Sigmoid colon (tissue), 7 donors: ENCODE measurements at places on chromosomes 4 and X. TPM values are rescaled to one million over a fixed set of nuclear protein-coding genes. Genes with fewer than 3 reads are reported as not detected.

The CXXC4 gene
- 4.3 TPM for total RNA-seq

DNA sequence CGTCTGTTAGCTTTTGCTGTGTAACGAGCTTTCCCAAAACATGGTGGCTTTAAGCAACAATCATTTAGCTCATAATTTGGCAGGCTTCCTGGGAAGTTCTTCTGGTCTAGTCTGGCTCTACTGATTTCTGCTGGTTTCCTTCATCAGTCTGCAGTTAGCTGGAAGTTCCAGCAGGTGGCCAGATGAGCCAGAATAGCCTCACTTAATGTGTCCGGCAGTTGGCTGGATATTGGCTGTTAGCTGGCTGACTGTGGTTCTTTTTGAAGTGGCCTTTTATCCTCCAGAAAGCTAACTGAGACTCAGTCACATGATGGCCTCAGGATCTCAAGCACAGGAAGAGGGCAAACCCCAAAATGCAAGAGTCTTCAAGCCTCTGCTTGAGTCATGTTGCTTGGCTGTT, 34.9 kb downstream of the FTHL17 start:
- no peak overlapping the region for H3K27ac ChIP-seq
- H3K4me3 ChIP-seq: no peak overlapping the region
- H3K27me3 ChIP-seq: no peaks in the 10 kb centered on the region
- H3K4me1 ChIP-seq: no peaks in the 10 kb centered on the region

- no peaks in the 10 kb centered on the region for H3K27me3 ChIP-seq
- no peak overlapping the region for H3K4me3 ChIP-seq
- H3K36me3 ChIP-seq: no peaks in the 10 kb centered on the region
- no peak overlapping the region for H3K27ac ChIP-seq
- peaks cover 19% of the 10 kb centered on the region for H3K4me1 ChIP-seq
Observed at GRCh38 chr4:26044524-26044923, 130.5 kb downstream of the SMIM20 start.

GRCh38 chr4:87391576-87392054, 627 bp upstream of the HSD17B11 start:
- no peaks in the 10 kb centered on the region for H3K27me3 ChIP-seq
- peaks cover 28% of the 10 kb centered on the region for H3K4me1 ChIP-seq
- peak overlapping the region; percentile 88 for H3K27ac ChIP-seq
- DNase-seq: no peak

The FMR1NB gene
- not detected for total RNA-seq

DNA sequence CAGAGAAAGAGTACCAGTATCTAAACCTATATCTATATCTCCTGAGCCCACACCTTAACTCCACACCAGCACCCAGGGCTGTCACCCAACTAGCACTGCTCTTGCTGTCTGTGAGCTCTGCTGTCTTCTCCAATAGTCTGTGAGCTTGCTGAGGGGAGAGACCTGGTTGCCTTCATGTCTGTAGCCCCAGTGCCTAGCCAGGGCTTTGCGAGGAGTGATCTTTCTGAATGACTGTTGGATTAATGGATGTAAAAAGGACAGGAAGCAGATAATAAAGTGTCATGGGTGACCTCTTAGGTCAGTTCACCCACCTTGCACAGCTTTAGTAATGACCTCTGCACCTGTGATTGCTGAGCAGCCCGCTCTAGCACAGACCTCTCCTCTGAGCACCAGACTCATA, 30.5 kb downstream of the CNGA2 start:
- DNase-seq: no peak
- no peaks in the 10 kb centered on the region for H3K4me1 ChIP-seq
- H3K36me3 ChIP-seq: no peaks in the 10 kb centered on the region
- H3K4me3 ChIP-seq: no peak overlapping the region

The SLC25A53 gene
- total RNA-seq: 14.7 TPM

DNA sequence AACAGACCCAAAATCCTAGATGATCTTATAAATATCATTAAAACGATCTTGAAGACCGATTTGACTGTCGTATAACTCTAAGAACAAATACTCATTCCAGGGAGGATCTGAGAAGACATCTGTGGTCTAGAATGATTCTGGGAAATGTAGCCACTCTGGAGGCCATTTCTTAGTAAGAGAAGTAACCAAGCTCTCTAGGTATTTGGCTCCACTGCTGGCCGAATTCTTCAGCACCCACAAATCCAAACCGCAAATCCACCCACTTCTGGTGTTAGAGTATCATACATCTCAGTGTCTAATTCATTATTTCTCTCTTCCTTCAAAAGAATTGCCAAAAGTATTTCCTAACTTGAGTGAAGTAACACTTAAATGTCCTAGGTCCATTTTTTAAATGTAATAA, 23.9 kb downstream of the KLHL5 start:
- no peaks in the 10 kb centered on the region for H3K27me3 ChIP-seq
- peaks cover 7% of the 10 kb centered on the region for H3K36me3 ChIP-seq
- H3K4me3 ChIP-seq: no peak overlapping the region
- H3K4me1 ChIP-seq: no peaks in the 10 kb centered on the region
- no peak overlapping the region for H3K27ac ChIP-seq

The SPANXN4 gene
- total RNA-seq: not detected

DNA sequence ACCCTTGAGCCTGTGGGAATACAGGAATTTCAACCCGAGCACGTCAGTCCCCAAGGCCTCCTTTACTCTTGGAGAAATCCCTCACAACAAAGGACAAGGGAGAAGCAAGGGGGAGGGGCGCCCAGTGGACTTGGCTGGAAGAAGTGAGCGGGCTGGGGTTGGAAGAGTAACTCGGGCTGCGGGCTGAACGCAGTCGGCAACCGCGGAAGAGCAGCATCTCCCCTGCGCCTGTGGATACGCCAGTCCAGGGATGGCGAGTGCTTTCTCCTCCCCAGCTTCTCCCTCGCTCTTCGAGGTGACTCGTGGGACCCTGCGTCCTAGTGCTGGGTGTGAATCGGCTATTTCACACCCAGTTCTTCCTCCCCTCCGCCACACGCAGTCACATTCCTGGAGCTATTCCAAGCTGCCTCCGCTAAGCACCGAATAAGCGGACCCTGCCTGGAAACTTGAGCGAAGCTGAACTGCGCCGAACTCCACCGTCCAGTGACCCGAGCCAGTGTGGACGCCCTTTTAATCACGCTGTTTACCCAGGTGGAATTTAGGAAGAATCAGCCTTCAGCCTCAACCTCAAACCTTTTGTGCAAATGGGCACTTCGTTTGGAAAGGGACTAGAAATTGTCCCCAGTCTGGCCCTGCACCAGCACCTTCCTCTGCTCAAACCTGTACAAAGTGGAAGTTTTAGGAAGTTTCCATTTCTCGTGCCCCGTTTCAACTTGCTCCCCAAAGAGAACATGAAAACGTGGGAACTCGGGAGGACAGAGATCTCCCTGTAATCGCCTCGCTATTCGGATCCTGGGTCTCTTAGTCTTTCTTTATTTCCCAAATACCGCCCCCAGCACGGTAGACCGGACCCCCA, 64.3 kb upstream of the WDR17 start:
- H3K27ac ChIP-seq: peak overlapping the region; percentile 89
- DNase-seq: peak; percentile 87
- H3K4me1 ChIP-seq: peaks cover 21% of the 10 kb centered on the region
- H3K36me3 ChIP-seq: no peaks in the 10 kb centered on the region
- no peaks in the 10 kb centered on the region for H3K27me3 ChIP-seq

DNA sequence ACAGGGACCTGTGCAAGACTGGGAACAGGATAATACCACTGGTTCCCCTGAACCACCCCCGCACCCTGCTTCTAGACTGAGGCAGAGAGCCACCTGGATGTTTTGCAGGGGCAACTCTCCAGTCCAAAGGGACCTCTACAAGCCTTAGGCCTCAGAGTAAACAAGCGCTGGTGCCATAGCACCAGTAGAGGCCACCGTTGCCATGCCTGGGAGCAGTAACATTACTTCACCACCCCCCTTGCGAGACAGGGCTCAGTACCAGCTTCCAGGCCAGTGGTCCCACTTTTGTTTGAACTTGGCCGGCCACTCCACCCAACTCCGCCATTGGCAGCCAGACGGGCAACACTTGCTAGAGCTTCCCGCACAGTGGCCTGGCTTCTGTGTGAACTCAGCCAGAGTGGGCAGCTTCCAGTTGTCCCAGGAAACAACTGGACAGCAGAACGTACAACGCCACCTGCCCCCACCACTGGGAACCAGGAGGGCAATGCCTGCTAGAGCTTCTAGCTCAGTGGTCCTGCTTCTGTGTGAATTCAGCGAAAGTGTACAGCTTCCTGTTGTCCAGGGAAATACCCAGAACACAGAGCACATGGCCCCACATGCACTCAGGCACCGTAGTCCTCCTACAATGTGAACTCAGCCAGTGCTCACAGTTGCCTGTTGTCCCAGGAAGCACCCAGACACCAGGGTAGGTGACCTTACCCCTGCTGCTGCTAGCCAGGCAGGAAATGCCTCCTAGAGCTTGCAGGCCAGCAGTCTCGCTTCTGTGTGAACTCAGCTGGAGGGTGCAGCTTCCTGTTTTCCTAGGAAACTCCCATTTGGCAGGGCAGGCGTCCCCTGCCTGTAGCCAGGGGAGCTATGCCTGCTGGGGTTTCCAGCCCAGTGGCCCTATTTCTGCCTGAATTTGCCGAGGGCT, 39.9 kb upstream of the PCDH19 start:
- H3K27ac ChIP-seq: no peak overlapping the region
- H3K27me3 ChIP-seq: no peaks in the 10 kb centered on the region
- no peaks in the 10 kb centered on the region for H3K36me3 ChIP-seq
- H3K4me3 ChIP-seq: no peak overlapping the region
- no peak for DNase-seq
